ENCODE measurements at places on chromosomes 1 and 21.

- DNase-seq = no peak
Measured at GRCh38 chr1:211722277-211723175, 47.1 kb upstream of the NEK2 start.

DNA sequence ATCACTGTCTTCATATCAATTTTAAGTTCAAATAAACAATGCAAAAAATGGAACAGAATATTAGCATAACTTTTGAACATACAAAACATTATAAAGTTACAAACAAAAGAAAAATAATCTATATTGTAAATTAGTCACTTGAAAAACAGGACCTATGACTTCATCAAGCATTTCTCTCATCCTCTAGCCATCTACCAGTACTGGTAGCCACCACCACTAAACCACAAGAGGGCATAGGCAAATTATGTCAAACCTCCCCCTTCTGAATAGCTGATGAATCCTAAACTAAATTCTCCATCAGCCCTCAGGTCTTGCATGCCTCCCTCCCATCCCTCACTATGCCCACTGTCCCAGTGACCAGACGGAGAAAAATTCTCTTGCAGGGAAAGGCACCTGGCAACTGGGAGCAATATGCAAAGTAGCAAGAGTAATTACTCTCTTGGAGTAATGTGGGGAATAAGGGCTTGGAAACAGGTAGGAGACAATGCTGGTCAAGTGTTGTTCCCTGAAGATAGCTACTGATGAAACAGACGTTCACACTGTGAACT, 37.1 kb downstream of the SSX2IP start:
- no peak for DNase-seq

DNA sequence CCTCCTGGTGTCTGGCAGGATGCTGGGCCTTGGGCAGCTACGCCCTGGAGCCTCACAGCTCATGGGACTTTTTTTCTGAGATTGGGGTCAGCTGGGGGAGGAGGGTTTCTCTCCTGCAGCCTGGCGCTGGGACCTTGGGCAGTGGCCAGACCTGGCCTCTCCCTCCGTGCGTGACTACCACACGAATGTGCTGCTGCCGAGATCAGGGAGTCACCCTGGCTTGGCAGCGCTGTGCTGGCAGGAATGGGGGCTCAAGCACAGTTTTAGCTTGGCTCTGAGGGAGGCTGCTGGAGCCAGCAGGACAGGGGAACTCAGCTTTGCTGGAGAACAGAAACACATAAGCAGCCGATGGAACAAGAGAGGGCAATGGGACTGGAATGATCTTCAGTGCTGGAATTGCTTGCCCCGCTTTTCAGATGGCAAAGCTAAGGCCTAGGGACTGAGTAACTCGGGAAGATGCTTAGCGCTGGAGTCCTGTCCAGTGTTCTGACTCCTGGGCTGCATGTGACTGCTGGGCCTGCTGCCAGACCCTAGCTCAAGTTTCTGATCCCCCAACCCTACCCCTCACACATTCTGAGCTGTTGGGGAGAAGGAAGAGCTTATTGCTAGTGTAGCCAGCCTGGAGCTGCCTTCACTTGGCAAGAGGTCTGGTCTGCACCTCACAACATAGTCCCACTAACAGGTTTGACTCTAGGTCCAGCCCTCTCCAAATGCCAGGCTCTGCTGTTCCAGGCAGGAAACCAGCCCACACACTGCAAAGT, 69.9 kb downstream of the NAV1 start:
- DNase-seq = no peak

GRCh38 chr21:41678924-41679318, 87.9 kb downstream of the RIPK4 start:
- peak; percentile 96 for DNase-seq

DNA sequence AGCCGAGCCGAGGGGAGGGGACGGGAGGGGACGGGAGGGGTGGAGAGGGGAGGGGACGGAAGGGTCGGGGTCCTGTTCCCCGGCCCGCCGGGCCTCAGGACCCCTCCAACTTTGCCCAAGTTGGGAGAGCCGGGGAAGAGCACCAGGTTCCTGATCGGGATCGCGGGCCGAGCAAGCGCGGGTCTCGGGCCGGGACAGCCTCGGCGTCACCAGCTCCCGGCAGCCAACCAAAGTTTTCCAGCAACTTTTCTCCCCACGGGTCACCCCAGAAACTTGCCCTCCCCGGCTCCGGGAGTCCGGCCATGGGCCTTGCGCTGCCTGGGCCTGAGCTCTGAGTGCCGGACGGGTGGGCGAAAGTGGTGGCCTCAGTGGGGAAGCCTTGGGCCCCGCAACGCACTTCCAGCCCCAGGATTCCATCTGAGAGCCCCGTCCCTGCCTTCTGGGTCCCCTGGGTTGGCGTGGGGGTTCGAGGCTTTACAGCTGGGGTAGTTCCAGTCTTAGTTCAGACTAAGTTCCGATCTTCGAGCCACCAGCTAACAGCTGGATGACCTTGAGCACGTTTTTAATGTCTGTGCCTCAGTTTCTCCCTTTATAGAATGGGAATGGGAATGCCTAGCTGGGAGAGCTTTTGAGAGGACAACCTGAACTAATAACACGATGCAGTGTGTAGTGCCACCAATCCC, 458 bp downstream of the ZC3H12A start:
- DNase-seq = peak; percentile 38

DNA sequence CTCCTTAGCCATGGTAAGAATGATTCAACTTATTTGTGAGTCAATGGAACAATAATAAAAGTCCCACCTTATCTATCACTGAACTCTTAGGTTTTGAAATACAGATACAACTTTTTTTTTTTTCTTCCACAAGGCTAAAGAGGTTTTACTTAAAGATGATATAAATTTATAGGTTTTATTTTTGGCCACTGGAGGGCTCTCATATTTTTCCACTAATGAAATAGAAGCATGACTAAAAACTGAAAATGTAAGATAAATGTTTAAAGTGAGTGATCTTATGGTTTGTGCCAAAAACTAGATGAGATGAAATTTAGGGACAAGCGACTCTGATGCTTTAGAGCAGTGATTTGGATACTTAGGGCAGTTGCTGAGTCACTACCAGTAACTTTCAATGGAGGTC, 499.0 kb downstream of the NUF2 start:
- DNase-seq = no peak

DNA sequence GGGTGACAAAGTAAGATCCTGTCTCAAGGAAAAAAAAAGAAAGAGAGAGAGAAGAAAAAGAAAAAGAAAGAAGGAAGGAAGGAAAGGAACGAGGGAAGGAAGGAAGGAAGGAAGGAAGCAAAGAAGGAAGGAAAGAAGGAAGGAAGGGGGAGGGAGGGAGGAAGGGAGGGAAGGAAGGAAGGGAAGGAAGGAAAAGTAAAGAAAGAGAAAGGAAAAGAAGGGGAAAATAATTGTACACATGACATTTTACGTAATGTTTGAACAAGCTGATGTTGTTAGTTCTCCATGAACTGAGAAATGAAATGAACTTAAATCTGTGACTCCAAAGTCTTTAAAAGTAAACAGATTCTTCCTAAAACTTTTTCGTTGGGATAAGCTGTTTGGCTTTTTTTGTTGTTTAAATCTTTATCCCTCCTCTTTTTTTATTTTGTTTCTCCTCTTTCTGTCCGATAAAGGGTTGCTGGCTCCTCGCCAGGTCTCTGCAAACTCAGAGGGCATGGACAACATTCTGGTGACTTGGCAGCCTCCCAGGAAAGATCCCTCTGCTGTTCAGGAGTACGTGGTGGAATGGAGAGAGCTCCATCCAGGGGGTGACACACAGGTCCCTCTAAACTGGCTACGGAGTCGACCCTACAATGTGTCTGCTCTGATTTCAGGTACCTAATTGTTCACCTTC, 59.8 kb downstream of the IL12RB2 start:
- DNase-seq = peak; percentile 14

DNA sequence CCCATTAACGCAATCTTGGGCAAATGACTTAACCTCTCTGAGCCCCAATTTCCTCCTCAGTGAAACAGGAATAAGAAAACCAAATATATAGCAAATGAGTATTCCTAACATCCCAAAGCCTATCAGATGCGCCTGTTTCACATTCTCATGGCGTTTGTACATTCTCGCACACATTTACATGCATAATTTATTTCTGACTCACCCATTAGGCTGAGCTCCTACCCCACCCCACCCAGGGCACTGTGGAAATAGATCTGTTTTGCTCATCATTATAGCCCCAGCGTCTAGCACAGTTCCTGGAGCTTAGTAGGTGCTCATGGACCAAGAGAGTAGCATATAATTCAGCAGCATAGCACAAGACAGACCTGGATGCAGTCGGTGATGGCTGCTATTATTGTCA, 146.1 kb upstream of the VANGL1 start:
- no peak for DNase-seq

GRCh38 chr1:103459346-103459745, 66.2 kb upstream of the RNPC3 start:
- DNase-seq = no peak

DNA sequence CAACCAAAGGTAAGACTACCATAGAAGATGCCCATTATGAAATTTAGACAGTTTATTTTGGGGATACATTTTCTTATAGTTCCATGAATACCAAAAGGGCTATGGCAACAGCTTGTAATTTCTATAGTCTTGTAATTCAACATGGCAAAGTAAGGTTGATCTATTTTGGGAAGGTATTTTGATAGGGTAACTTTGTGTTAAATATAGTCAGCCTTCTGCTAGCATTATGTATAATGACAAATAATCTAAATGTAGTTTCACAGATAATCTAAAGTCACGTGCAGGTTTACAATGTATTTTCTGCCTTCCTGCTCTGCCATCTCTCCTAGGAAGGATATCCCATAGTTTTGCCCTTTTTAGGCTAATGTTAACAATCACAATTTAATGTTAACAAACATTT, 85.9 kb upstream of the DPH5 start:
- DNase-seq = no peak

DNA sequence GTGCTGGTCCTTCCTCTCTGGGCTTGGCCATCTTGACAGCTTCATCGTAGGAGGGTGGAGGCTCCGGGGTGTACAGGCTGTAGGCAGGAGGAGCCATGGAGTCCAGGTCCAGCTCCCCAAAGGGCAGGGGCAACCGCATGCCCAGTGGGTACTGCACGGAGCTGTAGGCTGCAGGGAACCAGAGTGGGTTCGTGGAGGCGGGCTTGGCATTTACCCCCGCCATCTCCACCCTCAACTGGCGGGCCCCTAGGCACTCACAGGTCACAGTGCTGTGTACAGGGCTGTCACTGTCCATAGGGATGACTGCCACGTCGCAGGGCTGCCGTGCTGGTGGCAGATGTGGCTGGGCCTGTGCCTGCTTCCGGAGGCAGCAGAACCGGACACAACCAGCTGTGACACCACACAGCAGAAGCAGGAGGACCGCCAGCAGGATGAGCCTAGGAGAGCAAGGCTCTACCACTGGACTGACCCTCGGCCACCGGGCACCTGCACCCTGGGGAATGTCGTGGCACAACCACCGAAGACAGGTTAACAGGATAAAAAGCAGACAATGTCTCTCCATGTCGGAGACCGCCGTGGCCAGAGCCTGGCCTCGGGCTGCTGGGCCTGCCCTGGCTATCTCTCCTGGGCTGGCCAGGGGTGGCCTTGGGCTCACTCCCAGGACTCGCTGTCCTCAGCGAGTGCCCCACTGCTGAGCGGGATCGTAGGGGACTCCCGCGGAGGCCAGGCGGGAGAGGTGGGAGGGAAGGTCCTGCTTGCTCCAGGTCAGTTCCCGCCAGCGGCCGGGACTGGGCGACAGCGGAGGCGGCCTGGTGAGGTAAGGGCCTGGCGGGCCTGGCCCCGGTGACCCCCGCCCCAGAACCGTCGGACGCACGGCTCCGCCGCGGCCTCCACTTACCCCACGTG, 831 bp downstream of the TMEM52 start:
- DNase-seq = peak; percentile 26

- no peak for DNase-seq
Measured at GRCh38 chr1:222940095-222940494, 125.3 kb downstream of the DISP1 start.

DNA sequence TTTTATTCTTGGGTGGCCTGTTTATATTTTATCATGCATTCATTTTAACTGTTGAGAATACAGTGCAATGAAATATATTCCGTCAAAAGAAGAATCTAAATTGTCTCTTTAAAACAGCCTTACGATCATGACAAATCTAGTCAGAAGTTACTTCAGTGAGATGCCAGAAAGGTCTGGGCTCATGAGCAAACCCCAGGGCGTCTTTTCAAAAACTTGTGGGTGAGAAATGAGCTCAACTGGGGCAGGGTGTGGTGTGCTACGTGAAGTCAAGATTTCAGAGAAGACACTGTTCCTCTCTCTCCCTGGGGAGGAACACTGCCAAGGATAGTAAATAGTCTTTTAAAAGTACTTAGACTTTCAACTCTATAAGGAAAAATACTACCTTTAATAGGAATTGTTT, 13.4 kb upstream of the UAP1 start:
- no peak for DNase-seq

DNA sequence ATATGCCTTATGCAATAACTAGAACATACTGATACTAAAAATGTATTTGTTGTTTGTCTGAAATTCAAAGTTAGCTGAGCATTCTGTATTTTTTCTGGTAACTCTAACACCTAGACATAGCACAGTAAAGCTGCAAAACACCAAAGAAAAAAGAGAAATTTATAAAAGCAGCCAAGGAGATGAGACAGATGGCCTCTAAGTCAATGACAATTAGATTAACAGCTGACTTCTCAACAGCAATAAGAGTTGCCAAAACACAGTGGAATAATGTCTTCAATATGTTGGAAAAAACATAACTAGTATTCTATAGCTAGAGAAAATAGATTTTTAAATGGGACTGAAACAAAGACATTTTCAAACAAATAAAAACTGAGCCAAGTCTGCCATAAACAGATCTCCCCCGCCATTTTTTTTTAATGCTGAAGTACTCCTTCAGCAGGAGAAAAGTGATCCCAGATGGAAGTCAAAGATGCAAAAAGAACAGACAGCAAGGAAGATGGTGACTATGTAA, 81.3 kb downstream of the SYF2 start:
- DNase-seq = no peak

DNA sequence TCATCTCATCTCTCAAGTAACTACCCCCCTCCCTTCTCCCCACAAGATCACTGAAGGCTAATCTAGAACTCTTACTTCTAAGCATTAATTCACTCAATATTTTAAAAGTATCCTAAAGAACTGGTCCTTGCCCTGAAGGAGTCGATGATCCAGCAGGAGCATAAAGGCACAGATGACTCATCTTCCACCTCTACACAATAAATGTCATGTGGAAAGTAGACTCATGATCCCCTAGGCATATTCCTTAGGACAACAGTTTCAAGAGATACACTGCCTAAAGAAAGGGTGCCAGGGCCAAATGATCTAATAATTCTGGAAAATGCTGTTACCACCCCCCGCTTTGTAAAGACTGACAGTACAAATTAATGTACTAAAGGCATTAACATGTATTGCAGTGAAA, 85.8 kb upstream of the DIRAS3 start:
- DNase-seq = no peak

- peak; percentile 50 for DNase-seq
Measured at GRCh38 chr1:25771221-25772114, 28.5 kb upstream of the SELENON start.
